Cerebellar cortex (tissue), 1 donor: ENCODE measurements at places on chromosomes 5 and 9.

- no peak for DNase-seq
Observed at GRCh38 chr9:111993319-111993718, 96.7 kb downstream of the UGCG start.

DNA sequence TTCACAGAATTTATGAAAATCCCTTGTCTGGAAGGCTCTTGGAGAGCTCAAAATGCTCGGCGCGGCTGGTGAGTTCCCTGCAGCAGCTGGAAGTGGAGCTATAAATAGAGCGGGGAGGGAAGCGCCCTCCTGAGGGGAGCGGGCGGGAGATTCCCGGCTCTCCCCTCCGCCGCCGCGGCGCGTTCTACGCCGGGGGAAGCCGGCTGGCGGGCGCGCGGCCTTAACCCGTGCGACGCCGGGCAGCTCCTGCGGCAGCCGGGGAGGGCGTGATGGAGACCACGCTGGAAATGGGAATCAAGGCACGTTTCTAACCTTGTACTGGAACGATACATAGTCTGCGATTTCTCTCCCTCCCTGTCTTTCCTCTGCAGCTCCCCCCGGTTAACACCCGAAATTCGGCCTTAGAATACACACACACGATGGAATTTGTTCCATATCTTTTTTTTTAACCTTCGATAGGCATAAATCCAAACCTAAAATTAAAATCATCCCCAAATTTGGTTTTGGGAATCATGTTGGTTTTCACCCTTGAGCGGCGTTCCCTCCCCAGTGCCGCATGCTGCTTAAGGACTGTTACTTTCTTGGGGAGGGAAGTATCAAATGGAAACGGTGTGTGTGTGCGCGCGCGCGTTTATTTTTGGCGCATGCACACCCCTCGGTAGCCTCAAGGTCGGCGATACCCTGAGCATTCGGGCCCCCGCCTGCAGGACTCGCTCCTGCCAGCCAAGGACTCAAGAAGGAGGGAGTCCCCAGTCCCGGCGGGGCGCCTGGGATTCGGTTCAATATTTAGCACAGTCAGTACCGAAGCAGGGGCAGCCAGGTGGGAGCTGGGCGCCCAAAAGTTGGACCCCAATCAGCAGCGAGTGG is 306.3 kb upstream of the KCNN2 start:
- DNase-seq = peak; percentile 13

- no peak for DNase-seq
Observed at GRCh38 chr9:113369855-113370140, 7.0 kb downstream of the HDHD3 start.

DNA sequence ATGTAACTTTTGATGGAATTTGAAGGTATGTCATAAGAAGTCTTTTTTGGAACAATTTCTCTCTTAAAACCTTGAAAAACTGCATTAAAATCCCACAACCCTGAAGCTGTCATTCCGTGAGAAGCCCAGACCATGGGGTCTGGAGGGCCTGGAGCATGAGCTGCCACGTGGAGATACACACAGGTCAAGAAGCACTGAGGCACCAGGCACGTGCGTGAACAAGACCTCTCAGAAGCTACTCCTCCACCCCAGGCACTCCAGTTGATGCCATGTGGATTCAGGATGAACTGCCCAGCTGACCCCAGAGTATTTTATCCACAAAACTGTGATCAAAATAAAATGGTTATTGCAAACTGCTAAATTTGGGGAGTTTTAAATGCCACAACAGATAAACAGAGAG is 227.5 kb upstream of the BRINP1 start:
- no peak for DNase-seq

- DNase-seq = no peak
Observed at GRCh38 chr5:133930061-133930812, 38.2 kb downstream of the C5orf15 start.

GRCh38 chr9:124485201-124485600 is 22.0 kb downstream of the NR5A1 start:
- DNase-seq = no peak

- peak; percentile 56 for DNase-seq
Observed at GRCh38 chr5:172119921-172120688, 67.9 kb downstream of the STK10 start.
